ENCODE measurements at places on chromosomes 7 and 10. TPM values are rescaled to one million over a fixed set of nuclear protein-coding genes. Genes with fewer than 3 reads are reported as not detected.

ZSCAN25 gene
- total RNA-seq = 11.5 TPM

TAS2R3 gene
- 0.85 TPM for total RNA-seq

TAS2R41 gene
- not detected for total RNA-seq

ZNF800 gene
- 10.0 TPM for total RNA-seq

PLCE1 gene
- total RNA-seq = 0.55 TPM

ACTL6B gene
- total RNA-seq = not detected

RTKN2 gene
- 1.00 TPM for total RNA-seq

DEPP1 gene
- total RNA-seq = 22.6 TPM

LIPM gene
- not detected for total RNA-seq

Measured in smooth muscle cell of bladder (primary cell).